ENCODE measurements at places on chromosomes 4 and X. TPM values are rescaled to one million over a fixed set of nuclear protein-coding genes. Genes with fewer than 3 reads are reported as not detected.

DNA sequence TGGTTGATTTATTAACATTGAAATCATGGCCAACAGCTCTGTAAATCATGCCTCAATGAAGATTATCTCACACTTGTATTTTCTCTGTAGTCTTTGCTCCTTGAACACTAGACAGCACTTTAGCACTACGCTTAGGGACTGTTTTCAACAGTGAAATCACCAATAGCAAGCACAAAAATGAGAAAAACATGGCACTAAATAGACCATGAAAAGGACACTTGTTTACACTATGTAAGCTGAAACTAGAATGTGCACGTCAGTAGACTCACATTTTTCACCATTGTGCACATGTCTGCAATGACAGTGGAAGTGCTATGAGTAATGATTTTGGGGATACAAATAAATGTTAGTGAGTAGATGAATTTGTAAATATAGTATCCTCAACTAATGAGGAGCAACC lies 3.1 kb downstream of the BMP2K start:
- DNase-seq: no peak

DNA sequence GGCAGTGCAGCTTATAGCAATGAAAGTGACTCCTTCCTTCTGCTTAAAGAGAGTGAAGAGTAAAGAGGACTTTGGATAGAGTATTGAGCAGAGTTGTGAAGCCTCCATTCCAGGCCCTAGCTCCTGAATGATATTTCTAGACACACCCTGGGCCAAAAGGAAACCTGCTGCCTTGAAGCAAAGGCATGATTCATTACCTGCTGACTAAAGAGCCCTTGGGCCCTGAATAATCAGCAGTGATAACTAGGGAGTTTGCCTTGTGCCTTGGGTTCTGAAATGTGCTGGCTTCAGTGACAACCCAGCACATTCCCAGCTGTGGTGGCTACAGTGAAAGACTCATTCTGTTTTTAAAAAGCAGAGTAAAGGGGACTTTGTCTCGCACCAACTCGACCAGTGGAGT lies 49.2 kb downstream of the STPG2 start:
- peak; percentile 6 for DNase-seq

DNA sequence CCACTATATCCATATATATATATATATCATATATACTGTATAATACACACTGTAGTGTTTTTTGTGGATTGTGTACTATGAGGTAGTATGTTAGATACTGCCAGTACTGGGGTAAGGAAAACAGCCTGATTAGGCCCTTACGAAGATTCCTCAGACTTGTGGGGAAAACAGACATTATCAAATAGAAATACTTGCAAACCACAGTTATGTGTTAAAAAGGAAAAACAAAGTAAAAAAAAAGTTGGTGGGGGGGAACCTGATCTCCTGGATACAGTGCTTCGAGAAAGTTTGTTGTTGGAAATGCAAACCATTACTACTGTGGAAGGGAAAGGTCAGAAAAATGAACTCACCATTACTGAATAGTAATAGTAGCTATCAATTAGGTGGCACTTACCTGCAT lies 53.0 kb downstream of the PKD2 start:
- DNase-seq: no peak

GRCh38 chr4:53026233-53026632 lies 164.1 kb downstream of the RASL11B start:
- DNase-seq: no peak

The NSUN7 gene
- total RNA-seq: 4.6 TPM

- no peak for DNase-seq
These were observed 146.5 kb downstream of the NDST3 start for GRCh38 chr4:118180776-118181175.

- DNase-seq: no peak
These were observed 824.9 kb downstream of the RAPGEF2 start for GRCh38 chr4:159927781-159928180.

DNA sequence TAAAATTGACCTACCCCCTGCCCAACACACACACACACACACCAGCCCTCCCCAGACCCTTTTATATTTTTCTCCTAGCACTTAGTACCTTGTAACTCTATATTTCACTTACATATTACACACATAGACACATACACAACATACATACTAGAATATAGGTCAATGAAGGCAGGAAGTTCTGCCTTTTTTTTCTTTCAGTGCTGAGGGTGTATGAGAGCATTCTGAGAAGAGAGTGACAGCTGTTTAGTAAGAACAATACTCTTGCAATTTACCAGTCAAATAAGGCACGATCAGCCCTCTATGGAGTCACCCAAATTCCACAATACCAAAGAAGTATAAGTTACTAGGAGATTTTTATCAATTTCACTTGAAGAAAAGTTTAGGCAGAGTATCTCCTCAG lies 33.5 kb downstream of the ACE2 start:
- no peak for DNase-seq

DNA sequence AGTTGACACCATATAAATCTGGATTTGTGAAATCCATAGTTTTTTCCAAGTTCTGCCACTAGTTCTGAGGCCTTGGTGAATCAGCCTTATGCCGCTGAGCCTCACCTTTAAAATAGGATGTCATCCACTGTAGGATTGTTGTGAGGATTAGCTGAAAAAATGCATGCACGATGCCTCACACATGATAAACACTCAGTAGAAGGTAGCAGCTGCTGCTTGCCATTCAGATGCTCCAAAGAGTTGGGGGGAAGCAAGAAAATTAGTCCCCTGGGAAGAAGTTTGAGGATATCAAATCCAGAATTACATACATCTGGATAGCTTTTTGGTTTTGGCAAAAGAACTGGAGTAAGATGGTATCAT lies 7.4 kb downstream of the MMAA start:
- no peak for DNase-seq

- DNase-seq: no peak
These were observed 227.6 kb upstream of the MAB21L2 start for GRCh38 chr4:150354214-150354796.

- DNase-seq: no peak
These were observed 174.4 kb upstream of the BCOR start for GRCh38 chrX:40272141-40272540.

The PNCK gene
- total RNA-seq: not detected

DNA sequence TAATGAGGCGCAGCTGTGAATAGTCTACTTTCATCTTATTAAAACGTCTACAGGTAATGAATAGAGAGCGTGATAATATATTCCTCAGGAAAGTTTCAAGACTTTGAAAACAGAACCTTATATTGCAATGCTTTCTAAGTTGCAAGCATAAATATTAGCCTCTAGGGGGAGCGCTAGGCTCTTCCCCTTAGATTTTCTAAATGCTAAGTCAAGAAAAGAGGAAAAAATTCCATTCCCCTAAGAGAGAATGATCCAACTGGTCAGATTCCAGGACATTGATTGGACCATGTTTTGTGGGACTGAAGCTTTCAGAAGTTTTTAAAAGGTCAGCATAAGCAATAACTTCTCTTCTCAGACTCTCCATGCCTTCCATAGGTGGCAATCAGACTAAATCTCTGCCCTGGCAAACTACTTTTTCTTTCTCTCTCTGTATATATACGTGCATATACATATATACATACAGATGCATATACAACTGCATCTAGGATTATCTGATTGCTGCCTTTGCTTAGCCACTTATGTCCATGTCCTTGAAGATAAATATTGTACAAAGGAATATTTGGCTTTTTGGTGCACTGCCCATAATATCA lies 492.9 kb downstream of the INPP4B start:
- peak; percentile 27 for DNase-seq

GRCh38 chr4:88063634-88064296 lies 56.3 kb downstream of the PKD2 start:
- DNase-seq: no peak

DNA sequence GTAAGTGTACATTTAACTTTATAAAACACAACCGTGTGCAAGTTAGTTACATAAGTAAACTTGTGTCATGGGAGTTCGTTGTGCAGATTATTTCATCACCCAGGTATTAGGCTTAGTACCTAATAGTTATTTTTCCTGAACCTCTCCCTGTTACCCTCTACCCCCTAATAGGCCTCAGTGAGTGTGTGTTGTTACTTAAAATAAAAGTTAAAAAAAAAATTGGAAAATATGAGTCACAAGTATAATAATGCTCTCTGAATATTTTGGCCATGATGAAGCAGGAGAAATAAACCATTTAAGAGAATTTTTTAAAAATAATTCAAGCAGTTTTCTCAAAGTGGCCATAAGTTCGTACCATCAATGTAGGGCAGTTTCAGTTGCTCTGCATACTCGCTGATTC lies 105.1 kb upstream of the GRID2 start:
- no peak for DNase-seq

DNA sequence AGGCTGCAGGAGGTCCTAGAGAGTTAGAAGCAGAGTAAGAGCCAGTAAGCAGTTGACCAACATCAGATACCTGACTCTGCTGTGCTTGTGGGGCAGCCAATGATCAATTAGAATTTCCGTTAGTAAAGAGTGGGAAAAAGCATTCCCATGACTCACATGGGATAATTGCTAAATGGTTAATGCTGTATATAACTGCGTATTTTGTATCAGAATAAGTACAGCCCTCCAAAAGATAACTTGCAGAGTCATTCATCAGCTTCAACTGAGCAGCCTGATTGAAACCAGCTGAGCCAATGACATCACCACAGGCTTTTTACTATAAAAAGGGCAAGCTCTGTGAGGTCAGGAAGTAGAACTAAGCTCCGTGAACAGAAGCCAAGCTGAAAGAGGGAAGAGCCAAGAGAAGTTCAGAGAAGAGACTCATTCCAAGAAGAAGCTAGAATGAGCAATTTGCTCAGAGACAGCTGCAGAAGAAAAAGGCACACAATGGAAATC lies 67.9 kb downstream of the PPP3CA start:
- DNase-seq: no peak

GRCh38 chr4:76235407-76235806 lies 16.1 kb upstream of the FAM47E start:
- DNase-seq: no peak

The EDNRA gene
- 3.9 TPM for total RNA-seq

- no peak for DNase-seq
These were observed 1660.7 kb upstream of the ADGRL3 start for GRCh38 chr4:59539401-59539800.

DNA sequence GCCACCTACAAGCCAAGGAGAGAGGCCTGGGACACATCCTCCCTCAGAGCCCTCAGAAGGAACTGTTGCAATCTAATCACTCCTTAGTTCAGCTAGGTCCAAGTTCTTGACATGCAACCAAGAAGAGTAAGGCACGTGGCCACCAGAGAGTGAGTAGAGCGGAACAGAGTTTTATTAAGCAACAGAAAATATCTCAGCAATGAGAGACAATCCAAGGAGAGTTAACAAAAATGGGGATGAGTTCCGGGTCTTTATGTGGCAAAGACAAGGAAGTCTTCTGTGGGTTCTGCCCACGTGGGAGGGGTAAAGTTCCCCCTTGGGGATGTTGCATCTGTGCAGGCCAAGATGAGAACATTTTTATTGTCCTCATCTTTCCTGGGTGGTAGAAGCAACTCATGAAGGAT lies 38.5 kb upstream of the PROM1 start:
- DNase-seq: no peak

GRCh38 chr4:73727685-73728084 lies 12.7 kb upstream of the CXCL8 start:
- DNase-seq: no peak

GRCh38 chrX:100319716-100320115 lies 90.4 kb downstream of the PCDH19 start:
- DNase-seq: no peak

The RAB33A gene
- total RNA-seq: not detected

The TSPAN6 gene
- 39.5 TPM for total RNA-seq

GRCh38 chr4:61336488-61336887 lies 136.4 kb downstream of the ADGRL3 start:
- no peak for DNase-seq

The LRAT gene
- 0.43 TPM for total RNA-seq

The FREM3 gene
- total RNA-seq: not detected

DNA sequence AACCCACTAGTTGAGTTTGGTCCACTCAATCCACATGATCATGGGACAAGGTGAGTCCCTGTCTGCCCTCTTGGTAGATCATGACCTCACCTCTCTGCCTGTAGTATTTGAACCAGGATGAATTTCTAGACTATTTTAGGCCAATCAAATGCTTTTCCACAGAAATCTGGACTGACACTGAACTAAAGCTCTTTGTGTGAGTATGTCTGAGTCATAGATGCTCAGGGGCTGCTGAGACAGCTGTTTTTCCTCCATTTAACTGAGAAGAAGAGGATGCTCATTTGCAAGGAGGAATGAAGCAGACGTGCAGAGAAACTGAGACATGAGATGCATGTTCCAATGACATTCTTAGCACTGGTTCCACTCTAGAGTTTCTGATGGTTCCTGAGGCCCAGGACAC lies 77.3 kb upstream of the TMEM47 start:
- DNase-seq: no peak

The PALLD gene
- 21.9 TPM for total RNA-seq

The CSAG1 gene
- not detected for total RNA-seq

GRCh38 chr4:123659730-123660129 lies 263.1 kb downstream of the SPRY1 start:
- no peak for DNase-seq

The NMU gene
- total RNA-seq: 8.2 TPM
